ENCODE measurements at places on chromosomes 6 and 20.

GRCh38 chr6:19876672-19877071 is 39.5 kb downstream of the ID4 start:
- no peak for DNase-seq

GRCh38 chr20:44072384-44072783 is 114.6 kb downstream of the JPH2 start:
- DNase-seq, result no peak

GRCh38 chr20:32433311-32434021 is 75.3 kb downstream of the ASXL1 start:
- peak; percentile 21 for DNase-seq

GRCh38 chr6:69953491-69953890 is 87.1 kb downstream of the COL19A1 start:
- DNase-seq, result no peak

GRCh38 chr6:38482466-38482865 is 157.3 kb downstream of the BTBD9 start:
- peak; percentile 28 for DNase-seq

GRCh38 chr6:15754035-15754705 is 91.3 kb upstream of the DTNBP1 start:
- DNase-seq, result peak; percentile 24

- no peak for DNase-seq
Observed at GRCh38 chr6:164409309-164410009, 899.9 kb downstream of the C6orf118 start.

- peak; percentile 17 for DNase-seq
Observed at GRCh38 chr6:119979862-119980261, 630.3 kb upstream of the MAN1A1 start.

DNA sequence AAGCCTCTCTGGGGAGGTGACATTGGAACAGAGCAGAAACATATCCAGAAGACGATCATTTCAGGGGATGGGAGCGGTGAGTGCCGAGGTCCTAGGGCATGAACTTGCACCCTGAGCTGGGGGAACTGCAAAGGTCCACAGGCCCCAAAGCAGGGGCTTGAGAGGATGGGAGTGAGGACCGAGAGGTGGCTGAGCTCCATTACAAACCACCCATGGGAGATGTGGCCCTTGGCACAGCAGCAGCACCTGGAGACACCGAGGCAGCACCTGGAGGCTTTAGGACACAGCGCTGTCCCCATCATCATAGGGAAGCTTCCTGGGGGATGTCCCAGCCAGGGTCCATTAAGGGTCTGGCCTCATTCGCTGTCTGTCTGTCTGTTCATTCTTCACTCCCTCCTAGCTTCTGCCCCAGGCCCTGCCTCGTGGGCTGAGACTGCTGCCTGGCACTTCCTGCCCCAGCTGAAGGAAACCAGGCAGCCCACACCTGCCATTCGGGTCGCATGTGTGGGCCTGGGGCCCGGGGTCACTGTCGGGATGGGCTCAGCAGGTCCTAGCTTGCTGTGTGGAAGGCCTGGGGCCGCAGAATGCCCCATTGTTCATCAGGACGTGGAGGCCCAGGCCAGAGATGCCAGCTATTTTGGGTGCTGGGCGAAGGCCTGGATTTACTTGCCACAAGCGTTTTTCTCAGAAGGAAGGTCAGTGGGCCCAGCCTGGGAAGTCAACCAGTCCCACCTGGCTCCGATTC is 42.8 kb upstream of the STX16 start:
- DNase-seq, result no peak

DNA sequence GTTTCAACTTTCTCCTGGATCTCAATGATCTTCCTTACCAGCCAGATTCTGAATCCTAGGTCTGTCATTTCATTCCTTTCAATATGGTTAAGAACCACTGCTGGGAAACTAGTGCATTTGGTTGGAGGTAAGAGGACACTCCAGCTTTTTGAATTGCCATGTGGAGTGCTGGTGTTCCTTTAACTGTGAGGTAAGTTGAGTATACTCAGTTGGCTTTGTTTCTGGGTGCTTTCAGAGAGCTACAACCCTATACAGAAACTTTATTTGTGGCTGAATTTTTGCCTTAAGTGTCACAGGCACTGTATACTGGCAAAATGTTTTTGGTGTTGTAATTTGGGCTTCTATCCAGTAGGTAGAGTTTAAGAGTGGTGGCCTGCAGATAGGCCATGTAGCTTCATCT is 175.8 kb downstream of the TBC1D32 start:
- no peak for DNase-seq

DNA sequence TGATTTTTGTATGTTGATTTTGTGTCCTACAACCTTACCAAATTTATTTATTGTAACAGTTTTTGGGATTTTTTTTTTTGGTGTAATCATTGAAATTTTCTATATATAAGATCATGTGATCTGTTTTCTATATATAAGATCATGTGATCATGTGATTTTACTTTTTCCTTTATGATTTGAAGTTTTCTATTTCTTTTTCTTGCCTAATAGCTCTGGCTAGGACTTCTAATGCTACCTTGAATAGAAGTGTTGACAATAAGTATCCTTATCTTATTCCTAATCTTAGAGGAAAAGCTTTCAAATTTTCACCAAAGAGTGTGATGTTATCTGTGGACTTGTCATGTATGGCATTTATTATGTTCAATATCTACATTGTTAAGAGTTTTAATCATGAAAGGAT is 69.7 kb downstream of the TNFAIP3 start:
- no peak for DNase-seq

DNA sequence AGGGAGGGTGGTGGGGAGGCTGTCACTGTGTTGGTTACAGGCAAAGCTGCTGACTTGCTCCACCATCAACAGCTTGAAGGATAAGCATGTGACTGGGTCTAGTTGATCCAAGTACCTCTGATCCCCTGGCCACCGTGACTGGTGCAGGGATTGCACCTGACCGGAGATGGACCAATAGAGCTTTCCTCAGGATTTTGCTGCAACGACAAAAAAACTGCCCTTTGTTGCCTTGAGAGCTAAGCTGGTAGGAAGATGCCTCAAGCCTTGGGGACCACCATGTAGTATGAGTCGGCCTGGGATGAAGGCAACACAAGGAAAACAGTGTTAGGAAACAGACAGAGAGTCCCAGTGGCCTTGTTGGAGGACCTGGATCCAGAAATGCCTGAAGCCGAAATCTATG is 1.8 kb downstream of the OCSTAMP start:
- no peak for DNase-seq

DNA sequence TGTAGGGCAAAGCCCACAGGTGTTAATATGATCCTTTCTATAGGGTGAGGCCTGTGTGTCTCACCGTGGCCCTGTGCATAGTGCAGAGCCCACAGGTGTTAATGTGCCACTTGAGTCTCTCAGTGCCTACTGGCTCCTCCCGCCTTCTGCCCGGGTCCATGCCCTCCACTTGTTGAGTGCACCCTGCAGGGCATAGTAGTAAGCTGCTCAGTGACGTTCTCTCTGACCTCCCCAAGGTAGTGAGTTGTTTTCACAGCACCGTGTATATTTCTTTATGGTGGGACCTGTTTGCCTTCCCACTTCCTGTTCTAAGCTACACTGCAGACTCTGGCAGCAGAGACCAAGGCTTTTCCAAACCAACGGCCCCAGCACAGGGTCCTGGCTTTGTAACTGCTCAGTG is 64.5 kb upstream of the SLC22A1 start:
- DNase-seq, result no peak

DNA sequence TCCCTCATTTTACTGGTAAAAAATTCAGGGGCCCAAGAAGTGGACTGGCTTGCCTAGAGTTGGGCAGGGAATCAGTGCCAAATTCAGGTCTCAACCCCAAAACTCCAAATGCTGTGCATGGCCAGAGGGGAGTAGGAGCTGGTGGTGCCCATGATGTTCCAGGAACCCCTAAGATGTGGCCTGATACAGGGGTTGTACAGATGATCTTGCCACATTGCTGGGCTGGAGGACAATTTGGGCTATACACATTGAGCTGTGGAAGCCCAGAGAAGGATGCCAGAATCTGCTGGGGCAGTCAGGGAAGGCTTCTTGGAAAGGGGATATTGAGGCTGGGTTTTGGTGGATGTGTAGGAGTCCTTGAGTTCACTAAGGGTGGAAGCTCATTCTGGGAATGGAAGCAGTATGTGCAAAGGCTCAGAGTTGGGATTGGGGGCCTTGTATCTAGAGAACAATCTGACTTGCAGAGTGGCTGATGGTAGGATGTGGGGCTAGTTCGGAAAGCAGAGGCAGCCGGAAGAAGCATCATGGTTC is 38.0 kb upstream of the APCDD1L start:
- DNase-seq, result no peak

- no peak for DNase-seq
Observed at GRCh38 chr6:122128445-122128844, 271.0 kb upstream of the HSF2 start.

DNA sequence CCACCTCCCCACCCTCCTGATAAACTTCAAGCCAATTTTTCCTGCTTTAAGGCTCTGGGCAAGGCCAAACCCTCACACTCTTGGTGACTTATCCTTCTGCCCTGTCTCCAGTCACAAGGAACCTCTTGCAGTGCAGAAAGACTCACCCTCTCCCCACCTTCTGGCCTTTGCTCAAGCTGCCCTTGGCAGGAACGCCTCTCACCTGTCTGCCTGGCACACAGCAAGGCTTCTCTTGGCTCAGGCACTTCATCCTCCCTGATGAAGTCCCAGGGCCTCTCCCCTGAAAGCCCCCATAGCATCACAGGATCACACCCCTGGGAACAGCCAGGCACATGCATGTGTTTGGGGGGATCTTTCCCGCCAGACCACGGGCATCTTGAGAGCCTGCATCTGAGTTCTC is 68.8 kb upstream of the NNAT start:
- DNase-seq, result no peak

- DNase-seq, result no peak
Observed at GRCh38 chr6:164612751-164613150, 696.7 kb downstream of the C6orf118 start.

DNA sequence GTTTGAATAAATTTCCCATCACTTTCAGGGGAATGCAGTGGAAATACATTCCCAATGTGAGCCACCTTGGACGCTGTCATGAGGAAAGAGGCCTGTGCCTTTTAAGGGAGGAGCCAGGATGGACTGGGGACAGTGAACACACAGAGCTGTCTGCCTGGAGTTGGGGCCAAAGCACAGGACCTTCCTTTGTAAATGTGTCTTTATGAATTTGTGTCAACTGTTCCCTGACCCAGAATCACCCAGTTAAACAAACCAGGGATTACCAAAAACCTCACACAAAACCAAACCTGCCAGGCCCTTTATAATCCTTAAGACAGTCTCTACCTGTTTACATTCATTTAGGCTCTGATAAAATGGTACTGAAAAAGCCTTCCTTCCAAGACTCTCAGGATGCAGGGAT is 513.7 kb downstream of the MAFB start:
- DNase-seq, result no peak

DNA sequence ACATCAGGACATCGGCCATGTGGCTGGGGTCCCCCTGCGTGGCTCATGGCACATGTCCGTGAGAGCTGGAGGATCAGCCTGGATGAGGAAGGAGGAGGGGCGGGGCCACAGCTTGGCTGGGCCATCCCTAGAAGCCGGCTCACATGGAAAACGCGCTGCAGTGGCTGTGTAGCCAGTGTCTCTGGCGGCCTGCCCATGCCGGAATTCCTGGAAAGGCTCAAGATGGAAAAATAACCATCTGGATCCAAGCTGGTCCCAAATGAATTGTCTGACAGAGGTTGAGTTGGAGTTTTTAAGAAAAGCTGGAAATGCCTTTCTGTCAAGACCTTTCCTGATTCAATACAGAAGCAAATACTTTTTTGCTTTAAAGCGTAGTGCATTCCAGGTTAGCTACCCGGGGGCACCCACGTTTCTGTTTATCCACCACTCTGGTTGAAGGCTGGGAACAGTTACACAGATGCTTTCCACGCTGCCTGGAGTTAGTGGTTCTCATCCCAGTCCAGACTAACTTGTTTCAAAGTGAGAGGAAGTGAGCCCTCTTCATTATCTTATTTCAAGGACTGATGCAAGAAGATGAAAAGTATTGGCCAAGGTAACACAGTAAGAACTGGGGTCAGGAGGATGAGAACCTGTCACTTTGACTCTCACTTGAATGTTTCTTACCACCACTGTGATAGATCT is 99.0 kb downstream of the GMPR start:
- DNase-seq, result peak; percentile 99

- DNase-seq, result no peak
Observed at GRCh38 chr20:53662595-53662994, 69.0 kb upstream of the ZNF217 start.

GRCh38 chr20:41169791-41170351 is 32.5 kb downstream of the PLCG1 start:
- DNase-seq, result no peak

GRCh38 chr6:46998436-46999017 is 43.6 kb downstream of the ADGRF1 start:
- no peak for DNase-seq

GRCh38 chr6:129749749-129750120 is 39.8 kb upstream of the ARHGAP18 start:
- peak; percentile 94 for DNase-seq

DNA sequence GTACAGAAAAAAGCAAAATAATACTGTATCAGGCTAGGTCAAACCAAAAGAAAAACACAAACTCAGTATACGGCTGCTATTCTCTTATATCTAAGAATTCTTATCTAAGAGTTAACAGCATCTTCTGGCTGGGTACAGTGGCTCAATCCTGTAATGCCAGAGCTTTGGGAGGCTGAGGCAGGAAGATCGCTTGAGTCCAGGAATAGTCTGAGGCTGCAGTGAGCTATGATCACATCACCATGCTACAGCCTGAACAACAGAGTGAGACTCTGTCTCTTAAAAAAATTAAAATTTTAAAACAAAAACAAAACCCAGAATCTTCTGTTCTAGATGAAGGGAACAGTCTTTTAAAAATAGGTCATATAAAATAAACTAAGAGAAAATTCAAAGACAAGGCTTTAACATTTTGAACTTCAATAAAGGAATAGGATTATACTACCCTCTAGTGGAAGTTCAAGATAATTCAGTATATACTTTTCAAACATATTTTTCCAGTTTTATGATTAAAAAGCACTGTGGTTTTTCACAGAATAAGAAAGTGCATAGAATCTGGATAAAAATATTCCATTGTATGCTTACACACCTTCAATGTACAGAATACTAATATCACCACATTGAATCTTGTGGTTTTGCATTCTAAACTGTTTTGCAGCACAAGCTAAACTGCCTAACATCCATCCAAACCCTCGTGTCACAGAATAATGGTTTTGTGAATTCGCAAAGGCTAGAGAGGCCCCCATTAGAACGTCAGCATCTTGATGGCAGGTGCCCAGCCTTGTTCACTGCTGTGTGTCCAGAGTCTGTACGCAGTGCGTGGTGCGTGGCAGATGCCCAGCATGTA is 39.3 kb downstream of the DTNBP1 start:
- DNase-seq, result peak; percentile 51

All from fibroblast of villous mesenchyme (primary cell).